ENCODE measurements at places on chromosomes 16 and 17.

GRCh38 chr17:10384175-10384574 lies 11.4 kb upstream of the MYH13 start:
- DNase-seq, result no peak

DNA sequence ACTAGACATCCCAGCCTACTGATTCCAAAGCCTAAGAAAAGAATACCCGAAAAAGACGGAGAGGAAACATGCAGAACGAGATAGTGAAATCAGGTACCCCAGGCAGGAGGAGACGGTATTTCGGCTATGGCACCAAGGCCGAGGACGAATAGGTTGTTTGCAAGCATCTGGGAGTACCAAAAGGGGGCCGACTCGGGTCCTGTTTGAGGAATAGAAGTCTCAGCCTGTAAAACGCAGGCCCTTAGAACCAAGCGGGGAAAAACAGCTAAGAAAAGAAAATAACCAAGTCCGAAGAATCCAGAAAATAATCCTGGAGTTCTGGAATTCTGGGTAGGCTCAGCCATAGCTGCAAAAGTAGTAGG lies 537 bp downstream of the SLC35B1 start:
- DNase-seq, result no peak

DNA sequence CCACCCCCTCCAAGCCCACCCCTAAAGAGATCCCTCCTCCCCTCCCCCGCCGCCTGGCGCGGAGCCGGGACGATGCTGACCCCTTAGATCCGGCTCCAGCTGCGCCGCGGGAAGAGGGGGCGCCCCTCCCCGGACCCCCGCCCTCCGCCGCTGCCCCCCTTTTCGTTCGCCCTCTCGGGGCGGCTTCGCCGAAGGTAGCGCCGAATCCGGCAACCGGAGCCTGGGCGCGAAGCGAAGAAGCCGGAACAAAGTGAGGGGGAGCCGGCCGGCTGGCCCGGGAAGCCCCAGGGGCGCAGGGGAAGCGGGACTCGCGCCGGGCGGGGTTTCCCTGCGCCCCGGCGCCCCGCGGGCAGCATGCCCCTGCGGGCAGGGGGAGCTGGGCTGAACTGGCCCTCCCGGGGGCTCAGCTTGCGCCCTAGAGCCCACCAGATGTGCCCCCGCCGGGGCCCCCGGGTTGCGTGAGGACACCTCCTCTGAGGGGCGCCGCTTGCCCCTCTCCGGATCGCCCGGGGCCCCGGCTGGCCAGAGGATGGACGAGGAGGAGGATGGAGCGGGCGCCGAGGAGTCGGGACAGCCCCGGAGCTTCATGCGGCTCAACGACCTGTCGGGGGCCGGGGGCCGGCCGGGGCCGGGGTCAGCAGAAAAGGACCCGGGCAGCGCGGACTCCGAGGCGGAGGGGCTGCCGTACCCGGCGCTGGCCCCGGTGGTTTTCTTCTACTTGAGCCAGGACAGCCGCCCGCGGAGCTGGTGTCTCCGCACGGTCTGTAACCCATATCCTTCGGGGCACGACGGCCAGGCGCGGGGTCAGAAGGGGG lies 623 bp downstream of the CACNA1G start:
- DNase-seq, result no peak

DNA sequence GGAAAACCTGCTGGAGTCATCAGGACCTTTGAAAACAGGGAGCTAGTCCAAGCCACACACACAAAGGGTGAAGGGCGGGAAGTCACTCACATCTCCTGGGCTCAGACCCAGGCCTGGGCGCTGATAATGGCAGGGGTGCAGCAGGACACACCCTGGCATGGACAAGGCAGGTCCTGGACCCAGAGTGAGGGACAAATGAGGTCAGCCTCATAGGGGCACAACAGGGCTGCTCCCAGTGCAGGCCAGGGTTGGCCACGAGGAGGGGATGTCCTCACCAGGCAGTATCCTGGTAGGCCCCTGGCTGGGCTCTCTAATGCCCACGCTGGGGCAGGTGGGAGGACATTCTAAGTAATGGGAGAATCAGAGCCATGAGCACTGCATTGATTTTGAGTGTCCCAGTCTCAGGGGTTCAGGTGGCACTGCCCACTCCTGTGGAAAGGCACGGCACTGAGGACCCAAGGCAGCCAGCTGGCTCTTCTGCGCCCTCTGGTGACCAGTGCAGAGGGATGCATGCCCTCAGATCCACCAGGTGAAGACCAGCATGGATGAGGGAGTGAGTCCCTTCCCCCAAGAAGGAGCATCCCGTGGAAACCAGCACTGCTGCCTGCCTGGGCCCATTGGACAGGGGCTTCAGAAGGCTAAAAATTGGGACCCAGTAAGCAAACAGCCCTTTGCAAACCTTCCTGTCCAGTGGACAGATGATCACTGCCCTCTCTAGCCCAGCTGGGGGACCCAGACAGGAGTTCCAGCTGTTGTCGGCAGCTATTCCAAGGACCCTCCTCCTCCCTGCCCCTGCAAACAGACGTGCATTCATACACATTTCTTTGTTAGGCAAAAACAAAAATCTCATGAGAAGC lies 23.4 kb upstream of the SREBF1 start:
- peak; percentile 85 for DNase-seq

DNA sequence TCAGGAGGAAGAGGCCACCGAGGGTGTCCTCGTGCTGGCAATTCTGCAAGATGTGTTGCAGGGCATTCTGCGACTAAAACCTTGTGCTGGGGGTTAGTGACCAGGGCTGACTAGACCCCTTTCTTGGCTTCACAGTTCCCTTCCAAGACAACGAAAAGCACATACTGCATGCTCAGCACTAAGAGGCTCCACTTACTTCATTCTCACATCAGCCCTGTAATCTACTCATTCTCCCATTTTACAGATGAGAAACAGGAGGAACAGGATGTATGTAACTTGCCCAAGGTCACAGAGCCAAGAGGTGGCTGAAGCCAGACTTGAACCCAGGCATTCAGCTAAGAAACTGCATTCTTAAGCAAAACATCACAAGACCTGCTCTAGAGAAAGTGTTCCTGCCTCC lies 5.3 kb upstream of the PHOSPHO1 start:
- DNase-seq, result no peak

DNA sequence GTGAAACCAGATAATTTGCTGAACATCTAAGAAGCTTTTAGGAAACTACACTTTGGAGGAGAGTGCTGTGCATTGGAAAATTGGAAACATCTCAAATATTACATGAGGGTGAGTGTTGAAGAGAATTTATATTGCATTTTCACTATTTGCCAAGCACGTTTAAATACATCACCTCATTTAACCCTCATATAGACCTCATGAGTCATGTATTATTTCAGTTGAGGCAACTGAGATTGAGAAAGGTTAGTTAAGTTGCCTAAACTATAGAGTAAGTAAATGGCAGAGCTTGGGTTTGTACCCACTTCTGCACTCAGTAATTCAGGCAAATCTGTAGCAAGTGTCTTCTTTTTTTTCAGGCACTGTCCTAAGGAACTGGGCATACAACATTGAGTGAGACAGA lies 3.7 kb upstream of the NLK start:
- no peak for DNase-seq

- no peak for DNase-seq
Observed at GRCh38 chr17:58270476-58271215, 10.1 kb downstream of the MPO start.

DNA sequence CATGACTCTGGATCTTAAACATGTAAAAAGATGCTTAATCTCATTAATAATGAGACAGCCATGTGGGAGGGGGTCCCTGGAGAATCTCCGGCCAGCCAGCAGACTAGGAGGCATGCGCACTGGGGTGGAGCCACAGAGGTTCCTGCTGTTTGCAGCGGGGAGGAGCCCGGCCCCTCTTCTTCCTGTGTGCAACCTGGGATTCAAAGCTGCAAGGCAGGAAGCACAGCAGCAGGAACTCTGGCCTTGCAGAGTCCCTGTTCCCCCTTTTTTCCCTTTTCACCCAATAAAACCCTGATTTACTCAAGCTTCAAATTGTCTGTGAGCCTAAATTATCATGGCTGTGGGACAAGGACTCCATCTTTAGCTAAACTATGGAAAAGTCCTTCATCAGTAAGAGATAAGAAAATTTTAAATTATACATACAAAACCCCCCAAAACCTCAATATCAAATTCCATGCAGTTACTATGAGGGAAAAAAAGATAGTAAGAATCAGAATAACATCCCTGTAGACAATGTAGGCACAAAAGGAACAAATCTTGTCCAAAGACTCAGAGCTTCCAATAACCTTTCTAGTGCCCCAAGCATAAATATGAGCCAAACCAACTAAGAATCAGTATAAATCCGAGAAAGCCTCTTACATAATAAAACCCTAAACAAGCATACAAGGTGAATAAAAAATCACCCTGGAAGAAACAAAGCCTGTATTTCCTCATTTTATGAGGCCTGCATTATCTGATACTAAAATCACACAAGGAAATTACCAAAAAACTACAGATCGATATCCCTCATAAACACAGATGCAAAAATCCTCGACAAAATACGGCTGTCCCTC lies 12.1 kb downstream of the CFDP1 start:
- peak; percentile 92 for DNase-seq

DNA sequence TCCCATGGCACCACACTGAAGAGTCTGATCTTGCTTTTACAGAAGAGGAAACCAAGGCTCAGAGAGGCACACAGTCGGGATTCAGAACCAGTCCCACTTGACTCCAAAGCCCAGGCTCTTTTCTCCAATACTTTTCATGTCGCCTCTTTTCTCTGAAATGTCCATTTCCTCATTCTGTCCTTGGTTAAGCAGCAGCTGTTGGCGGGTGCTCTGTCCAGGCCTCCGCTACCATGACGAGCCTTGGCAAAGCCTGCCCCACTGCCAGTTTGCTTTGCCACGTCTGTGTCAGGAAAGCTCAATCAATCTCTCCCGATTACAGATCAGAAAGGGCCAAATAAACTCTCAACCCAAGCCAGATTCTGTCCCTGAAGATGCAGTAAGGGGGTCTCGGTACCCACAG lies 9.1 kb upstream of the CEP295NL start:
- peak; percentile 32 for DNase-seq

Data from Right ventricle myocardium inferior (tissue), 1 donor.